ENCODE measurements at places on chromosomes 1 and 21.

GRCh38 chr1:52153010-52153409 lies 11.1 kb downstream of the ZFYVE9 start:
- no peak for DNase-seq

DNA sequence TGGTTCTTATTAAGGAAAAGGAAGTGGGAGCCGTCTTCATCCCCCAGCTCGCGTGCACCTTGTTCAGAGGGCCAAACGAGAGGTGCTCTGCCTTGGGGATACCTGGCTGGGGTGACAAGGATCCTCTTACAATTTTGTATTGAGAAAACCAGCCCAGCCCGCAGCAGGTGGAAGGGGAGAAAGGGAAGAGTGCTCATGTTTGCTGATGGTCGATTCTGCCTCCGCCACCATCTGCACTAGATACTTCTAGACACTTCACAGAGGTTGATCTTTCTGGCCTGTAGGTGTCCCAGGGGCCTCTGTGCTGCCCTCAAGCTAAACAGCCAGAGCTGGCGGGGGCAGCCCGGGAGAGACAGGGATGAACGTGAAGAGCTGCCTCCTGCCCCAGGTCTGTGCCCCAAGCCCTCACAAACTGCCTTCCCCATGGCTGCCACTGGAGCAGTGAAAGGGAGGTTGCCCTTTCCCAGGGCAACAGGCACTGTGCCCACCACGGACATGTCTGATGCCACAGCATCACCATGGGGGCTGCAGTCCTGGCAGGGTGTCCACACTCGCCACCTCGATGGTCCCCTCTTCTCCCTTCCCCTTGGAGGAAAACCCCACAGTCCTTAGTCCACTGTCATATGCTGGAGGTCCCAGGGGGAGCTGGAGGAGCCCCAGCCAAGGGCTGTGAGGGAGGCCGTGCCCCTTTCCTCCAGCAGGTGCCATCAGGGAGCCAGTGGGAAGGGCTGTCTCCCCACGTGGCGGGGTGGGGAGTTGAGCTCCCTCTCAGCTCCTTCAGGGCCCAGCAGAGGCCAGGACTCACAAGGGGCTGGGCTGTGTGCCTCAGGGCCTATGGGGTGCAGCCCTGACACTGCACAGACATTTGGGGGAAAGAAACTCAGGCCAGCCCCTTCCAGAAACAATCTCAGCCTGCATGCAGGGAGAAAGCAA lies 8.1 kb downstream of the ADPRS start:
- no peak for DNase-seq

DNA sequence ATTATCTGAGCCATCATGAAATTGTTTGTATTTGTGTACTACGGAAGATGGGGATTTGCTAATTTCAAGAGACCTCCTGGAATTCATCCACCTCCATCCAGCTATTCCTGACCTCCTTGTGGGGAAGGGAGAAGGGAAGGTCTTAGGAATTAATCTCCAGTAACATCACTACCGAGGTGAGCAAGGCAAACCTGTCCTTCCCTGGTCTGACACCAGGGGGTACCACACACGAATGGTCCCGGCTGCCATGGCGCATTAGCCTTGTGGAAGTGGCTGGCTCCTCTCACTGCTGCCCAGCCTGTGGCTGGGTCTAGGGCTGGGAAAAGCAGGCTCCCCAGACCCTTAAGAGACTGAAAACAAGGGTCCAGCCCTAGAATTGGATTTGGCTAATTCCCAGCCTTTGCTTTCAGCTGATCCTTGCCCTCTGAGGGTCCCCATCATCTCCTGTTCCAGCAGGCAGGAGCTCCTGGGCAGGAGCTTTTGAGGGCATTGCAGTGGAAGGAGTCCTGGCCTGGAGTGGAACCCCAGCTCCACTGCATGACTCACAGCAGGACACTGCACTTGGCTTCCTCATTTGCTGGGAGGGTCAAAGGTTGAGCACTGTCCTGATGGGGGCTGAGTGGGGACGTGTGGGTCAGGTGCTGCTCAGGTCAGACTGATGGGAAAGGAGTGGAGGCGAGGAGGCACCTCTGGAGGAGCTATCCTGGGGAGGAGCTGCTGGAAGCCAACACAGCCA lies 34.8 kb downstream of the RIMS3 start:
- DNase-seq = no peak

- no peak for DNase-seq
Observed at GRCh38 chr1:3249231-3249630, 180.2 kb downstream of the PRDM16 start.

- no peak for DNase-seq
Observed at GRCh38 chr1:110548381-110548780, 29.4 kb upstream of the KCNA10 start.

DNA sequence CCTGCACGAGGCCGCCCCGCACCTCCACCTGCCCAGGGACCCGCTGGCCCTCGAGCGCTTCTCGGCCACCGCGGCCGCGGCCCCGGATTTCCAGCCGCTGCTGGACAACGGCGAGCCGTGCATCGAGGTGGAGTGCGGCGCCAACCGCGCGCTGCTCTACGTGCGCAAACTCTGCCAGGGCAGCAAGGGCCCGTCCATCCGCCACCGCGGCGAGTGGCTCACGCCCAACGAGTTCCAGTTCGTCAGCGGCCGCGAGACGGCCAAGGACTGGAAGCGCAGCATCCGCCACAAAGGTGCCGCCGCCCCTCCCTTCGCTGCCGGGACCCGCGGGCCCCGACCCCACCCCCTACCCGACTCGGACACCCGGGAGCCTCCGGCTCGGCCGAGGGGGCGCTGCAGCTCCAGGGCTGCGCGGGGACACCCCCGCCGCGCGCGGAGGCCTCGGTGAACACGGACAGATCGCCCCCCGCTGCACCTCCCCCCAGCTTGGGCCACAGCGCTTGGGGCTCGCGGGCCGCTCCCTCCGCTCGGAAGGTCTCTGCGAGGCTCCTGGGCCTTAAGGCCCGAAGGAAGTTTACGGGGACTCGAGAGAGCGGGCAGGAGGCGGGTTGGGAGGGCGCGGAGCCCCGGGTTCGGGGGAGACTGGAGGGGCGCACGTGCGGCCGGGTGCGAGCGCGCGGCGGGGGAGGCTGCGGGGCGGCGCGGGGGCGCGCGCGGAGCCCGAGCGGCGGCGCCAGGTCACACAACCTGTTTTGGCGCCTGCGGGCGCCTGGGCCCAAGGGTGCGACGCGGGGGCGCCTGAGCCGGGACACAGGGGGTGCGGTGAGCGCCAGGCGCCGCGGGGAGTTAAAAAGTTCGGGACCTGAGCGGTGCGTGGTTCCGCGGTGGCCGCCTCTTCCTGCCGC lies 1.2 kb downstream of the SAMD11 start:
- DNase-seq = no peak

GRCh38 chr1:209879539-209879938 lies 51.8 kb downstream of the UTP25 start:
- no peak for DNase-seq

GRCh38 chr1:115677565-115677964 lies 35.8 kb downstream of the VANGL1 start:
- no peak for DNase-seq

DNA sequence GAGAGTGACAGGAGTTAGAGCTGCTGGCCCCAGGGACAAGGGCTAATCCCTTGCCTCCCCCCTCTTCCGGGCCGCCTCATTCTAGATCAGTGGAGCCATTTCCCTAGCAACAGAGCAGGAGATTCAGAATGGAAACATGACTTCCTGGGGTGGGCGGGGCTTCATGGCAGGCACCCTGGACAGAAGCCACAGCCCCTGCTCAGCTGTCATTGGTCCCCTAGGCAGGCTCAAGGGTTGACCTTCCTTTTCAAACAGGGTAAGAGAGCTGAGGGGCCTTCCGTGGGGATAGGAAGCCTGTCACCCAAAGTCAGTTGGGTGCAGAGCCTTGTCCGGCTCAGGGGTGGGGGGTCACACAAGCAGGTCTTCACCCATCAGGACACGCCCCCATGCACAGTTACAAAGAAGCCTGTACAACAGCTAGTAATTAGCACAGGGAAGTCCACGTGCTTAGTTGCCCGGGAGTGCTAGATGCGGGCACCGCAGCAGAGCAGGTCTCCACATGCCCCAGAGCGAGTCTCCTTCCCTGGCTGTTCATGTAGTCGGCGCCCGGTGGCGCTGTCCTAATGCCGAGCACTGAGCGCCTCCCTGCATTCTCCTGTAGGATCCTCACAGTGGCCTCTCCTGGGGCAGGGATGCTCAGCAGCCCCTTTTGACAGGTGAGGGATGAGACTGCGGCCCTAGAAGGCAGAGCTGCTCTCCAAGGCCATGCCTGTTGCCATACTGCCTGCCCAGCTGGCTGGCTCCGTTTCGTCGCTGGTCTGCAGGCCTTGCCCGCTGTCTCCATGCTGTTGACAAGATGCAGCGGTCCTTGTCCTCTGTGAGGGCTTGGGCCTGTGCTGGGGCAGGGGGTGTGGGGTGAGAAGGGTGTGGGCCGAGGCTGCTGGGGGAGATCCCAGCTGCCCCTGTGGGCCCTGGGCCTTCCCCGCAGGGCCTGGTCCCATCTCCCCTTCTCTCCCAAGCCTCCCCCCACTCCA lies 5.1 kb downstream of the TMEM201 start:
- peak; percentile 83 for DNase-seq

- DNase-seq = no peak
Observed at GRCh38 chr1:145707183-145707867, at the start of gene PDZK1. Gene PDZK1 (minus strand): TSS chr1:145707368. CDS start chr1:145688021, 19,347 bp downstream.

DNA sequence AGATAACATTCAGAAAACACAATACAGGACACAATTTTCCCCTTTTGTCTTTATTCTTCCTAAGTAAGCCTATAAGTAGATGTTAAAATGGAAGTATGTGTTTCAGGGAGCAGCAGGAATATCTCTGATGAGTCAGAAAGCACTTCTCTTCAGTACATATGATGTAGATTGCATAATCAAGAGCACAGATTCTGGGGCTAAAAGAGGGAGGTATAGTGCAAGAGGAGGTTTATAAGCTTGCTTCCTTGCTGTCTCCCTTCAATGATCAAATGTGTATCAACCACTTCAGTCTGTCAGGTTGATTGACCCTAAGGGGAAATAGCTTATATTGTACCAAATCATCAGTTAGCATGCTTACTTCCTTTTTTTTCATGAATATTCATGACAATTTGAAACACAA lies 822.8 kb downstream of the BRINP3 start:
- no peak for DNase-seq

DNA sequence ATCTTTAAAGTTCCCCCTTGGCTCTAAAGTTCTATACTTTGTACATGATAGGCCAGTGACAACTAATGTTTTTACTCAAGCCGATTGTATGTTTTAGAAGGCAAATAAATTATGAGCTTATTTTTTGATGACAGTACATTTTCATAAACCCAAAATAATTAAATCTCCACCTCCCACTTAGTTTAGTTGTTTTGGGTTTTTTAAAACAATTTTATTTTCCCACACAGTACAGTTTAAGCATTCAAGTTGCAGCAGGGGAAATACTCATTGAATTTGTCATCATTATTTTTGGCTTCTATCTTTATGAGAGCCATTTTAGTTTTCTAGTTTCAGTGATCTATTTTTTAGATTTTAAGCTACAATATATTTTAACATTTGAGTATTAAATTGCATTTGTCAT lies 93.6 kb downstream of the OLFML2B start:
- DNase-seq = no peak

- no peak for DNase-seq
Observed at GRCh38 chr1:233998891-233999290, 94.4 kb downstream of the SLC35F3 start.

DNA sequence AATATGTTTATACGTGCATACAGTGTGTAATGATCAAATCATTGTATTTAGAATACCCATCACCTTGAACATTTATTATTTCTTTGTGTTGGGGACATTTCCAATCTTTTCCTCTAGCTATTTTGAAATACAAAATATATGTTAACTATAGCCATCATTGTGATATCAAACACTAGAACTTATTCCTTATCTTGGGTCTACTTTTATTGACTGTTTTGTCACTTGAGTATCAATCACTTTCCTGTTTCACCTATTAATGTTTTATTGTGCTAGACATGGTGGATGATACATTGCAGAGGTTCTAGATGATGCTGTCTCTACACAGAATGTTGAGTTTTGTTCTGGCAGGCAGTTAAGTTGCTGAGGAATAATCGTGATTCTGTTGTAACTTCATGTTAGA lies 45.9 kb downstream of the STXBP3 start:
- no peak for DNase-seq

GRCh38 chr21:39713905-39714304 lies 31.1 kb upstream of the IGSF5 start:
- DNase-seq = no peak

DNA sequence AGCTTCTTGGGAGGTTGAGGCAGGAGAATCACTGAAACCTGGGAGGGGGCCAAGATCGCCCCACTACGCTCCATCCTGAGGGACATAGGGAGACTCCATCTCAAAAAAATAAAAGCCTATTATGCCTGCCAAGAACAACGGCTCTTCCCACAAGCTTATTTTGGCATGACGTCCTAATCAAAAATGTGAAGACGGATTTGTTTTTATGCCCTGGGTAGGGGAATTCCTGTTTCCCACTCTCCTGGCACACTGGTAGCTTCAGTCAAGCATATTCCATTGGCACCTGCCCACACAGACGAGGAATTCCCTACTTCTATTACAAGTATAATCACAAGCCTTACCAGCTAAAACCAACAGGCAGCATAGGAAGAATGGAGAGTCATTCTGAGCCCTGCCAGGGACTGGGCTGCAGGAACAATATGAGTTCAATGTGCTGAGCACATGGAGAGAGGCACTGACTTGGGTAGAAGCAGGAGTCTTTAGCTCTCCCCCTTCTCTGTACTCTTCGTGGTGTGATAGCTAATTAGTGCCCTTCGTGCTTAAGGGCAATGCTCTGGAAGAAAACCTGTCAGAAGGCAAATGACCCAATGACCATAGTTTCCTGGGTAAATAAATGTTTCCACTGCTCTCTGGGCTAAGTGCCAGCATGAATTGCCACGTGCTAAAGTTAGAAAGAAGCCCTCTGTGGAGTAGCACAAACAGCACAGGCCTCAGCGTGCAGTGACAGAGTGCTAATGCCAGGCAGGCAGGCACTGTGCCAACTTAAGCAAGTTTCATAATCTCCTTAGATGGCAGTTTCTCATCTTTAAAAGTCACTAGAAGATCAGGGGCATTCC lies 16.8 kb downstream of the TNFSF4 start:
- peak; percentile 83 for DNase-seq

DNA sequence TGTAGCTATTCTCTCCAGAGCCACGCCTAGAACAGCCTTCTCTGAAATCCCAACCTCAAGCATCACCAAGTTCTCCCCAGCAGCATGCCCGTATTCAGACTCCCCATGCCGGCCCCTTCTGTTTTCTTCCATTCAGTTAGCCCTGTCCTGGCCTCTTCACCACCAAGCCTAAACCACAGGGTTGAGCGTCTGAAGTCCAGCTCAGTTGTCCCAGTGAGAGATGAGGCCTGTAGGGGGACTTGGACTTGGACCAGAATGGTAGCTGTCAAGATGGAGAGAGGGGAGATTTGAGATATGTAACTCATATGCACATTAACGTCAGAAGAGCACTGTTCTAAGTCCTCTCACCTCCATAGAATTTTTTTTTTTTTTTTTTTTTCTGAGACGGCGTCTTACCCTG lies 5.5 kb upstream of the TMEM54 start:
- no peak for DNase-seq

DNA sequence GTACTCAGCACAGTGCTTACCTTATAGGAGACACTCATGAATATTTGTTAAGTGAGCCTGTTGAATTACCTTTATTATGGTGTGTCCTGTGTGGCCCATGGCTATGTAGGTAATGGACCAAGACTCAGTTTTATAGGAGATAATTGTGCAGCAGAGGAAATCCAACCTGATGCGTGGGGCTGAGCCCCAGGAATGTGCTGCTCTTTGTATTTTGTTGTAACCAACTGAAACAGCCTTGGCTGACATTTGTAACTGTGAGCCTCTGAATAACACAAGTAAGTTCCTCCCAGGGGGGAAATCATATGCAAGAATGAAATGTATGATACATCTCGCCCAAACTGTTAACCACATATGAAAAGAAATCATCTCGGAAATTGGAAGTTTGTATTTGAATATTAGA lies 364.2 kb upstream of the ZP4 start:
- no peak for DNase-seq

Data from ureter (tissue), 1 donor.